ENCODE measurements at places on chromosomes 1 and 21.

DNA sequence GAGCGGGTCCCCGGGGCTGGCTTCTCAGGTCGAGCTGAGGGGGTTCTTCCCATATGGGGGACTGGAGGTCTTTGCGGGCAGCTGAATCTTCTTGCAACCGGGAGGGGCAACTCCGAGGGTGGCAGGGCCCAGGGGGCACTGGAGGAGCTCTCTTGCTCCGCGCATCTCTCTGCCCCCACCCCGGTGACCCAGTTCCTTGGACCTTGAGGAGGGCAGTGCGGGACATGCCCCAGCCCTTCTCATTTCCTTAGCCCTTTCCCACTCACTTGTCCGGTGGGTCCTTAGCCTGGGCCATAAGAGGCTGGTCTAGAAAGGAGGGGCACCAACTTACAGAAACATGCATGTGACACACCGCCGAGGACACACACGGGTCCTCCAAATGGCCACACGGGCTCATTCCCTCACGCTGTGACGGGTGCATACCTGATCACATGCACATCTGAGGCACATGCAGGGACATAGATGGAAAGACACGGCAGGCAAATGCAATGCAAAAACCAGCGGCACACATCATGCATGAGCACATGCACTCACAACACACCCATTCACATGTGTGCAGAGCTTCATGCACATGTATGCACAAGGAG lies 630 bp downstream of the HPCA start:
- H3K36me3 ChIP-seq = no peaks in the 10 kb centered on the region
- no peak for DNase-seq
- peaks cover 74% of the 10 kb centered on the region for H3K27me3 ChIP-seq

GRCh38 chr1:43540653-43541071 lies 10.0 kb downstream of the PTPRF start:
- H3K27me3 ChIP-seq = no peaks in the 10 kb centered on the region
- peaks cover 2% of the 10 kb centered on the region for H3K36me3 ChIP-seq
- no peak overlapping the region for H3K27ac ChIP-seq
- H3K4me3 ChIP-seq = no peak overlapping the region
- no peaks in the 10 kb centered on the region for H3K4me1 ChIP-seq
- DNase-seq = no peak

DNA sequence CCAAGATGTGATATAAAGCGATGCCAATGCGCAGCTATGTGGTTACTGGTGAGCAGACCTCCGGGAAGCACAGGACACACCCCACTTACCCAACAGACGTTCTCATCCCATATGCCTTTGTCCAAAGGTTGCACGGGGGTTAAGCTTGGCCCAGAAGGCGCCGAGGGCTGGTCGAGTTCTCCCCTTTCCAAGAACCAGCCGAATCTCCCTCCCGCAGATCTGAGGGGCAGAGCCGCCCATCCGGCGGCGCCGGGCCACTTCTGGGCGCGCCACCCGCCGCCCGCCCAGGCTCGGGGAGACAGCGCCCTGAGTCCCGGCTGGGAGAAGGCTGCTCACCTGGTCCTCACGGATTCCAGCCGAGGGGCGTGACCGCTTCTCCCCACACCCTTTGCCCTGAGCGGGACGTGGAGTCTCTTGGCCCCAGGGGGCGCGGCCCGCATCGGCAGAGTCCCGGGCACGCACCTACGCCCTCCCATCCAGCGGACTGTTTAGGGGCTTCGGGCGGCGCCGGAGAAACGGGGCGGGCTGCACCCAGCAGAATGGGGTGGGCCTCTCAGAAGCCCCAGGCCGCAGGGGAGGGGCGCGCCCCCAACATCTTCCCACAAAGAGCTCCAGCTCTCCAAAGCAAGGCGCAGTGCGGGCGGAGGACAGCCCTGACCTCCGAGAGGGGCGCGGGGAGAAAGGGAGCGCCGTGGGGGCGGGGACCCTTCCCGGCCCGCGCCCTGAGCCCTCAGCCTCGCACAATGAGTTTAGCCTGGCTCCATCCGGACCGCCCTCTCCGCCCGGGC lies 615 bp downstream of the GPR161 start:
- H3K4me1 ChIP-seq = peaks cover 12% of the 10 kb centered on the region
- H3K36me3 ChIP-seq = no peaks in the 10 kb centered on the region

GRCh38 chr1:9406111-9406510 lies 113.4 kb downstream of the SPSB1 start:
- no peak overlapping the region for H3K27ac ChIP-seq
- no peak overlapping the region for H3K4me3 ChIP-seq
- H3K27me3 ChIP-seq = no peaks in the 10 kb centered on the region
- peaks cover 3% of the 10 kb centered on the region for H3K4me1 ChIP-seq

GRCh38 chr1:19439464-19440171 lies 45.7 kb downstream of the CAPZB start:
- peak overlapping the region; percentile 19 for H3K4me3 ChIP-seq
- peak overlapping the region; percentile 80 for H3K27ac ChIP-seq
- H3K4me1 ChIP-seq = peaks cover 85% of the 10 kb centered on the region
- H3K27me3 ChIP-seq = no peaks in the 10 kb centered on the region
- peaks cover 18% of the 10 kb centered on the region for H3K36me3 ChIP-seq

- peaks cover 32% of the 10 kb centered on the region for H3K4me1 ChIP-seq
- peak overlapping the region; percentile 94 for H3K27ac ChIP-seq
- no peak for DNase-seq
- H3K36me3 ChIP-seq = peaks cover 22% of the 10 kb centered on the region
- no peaks in the 10 kb centered on the region for H3K27me3 ChIP-seq
Measured at GRCh38 chr1:54200519-54200997, 591 bp downstream of the MRPL37 start.

GRCh38 chr1:161987872-161988271 lies 35.8 kb downstream of the OLFML2B start:
- H3K27ac ChIP-seq = no peak overlapping the region
- H3K36me3 ChIP-seq = peaks cover 6% of the 10 kb centered on the region
- H3K27me3 ChIP-seq = peaks cover 64% of the 10 kb centered on the region
- no peak overlapping the region for H3K4me3 ChIP-seq

GRCh38 chr1:85864727-85865126 lies 156.5 kb upstream of the ZNHIT6 start:
- no peak overlapping the region for H3K4me3 ChIP-seq
- no peaks in the 10 kb centered on the region for H3K27me3 ChIP-seq
- DNase-seq = no peak
- no peak overlapping the region for H3K27ac ChIP-seq
- no peaks in the 10 kb centered on the region for H3K4me1 ChIP-seq
- H3K36me3 ChIP-seq = no peaks in the 10 kb centered on the region

GRCh38 chr1:56017336-56017735 lies 562.0 kb downstream of the PLPP3 start:
- H3K4me1 ChIP-seq = no peaks in the 10 kb centered on the region
- no peaks in the 10 kb centered on the region for H3K27me3 ChIP-seq
- no peaks in the 10 kb centered on the region for H3K36me3 ChIP-seq
- H3K4me3 ChIP-seq = no peak overlapping the region
- DNase-seq = no peak
- H3K27ac ChIP-seq = no peak overlapping the region

DNA sequence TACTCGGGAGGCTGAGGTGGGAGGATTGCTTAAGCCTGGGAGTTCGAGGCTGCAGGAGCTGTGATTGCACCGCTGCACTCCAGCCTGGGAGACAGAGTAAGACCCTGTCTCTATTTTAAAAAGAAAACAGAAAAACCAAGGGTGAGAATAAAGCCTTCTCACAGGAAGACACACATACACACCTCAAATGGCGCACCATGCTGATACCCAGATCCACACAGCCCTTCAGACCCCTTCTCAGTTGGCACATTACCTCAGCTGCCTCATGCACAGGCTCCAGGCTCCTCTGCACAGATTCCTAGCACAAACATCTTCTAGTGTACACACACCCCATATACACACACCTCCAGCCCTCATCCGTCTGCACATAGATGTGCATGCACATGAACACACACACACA lies 7.9 kb downstream of the FGR start:
- peaks cover 50% of the 10 kb centered on the region for H3K4me1 ChIP-seq
- no peaks in the 10 kb centered on the region for H3K27me3 ChIP-seq
- peaks cover 12% of the 10 kb centered on the region for H3K36me3 ChIP-seq
- DNase-seq = no peak
- no peak overlapping the region for H3K4me3 ChIP-seq

GRCh38 chr1:87744056-87744455 lies 415.4 kb downstream of the LMO4 start:
- no peak overlapping the region for H3K4me3 ChIP-seq
- no peak for DNase-seq
- H3K36me3 ChIP-seq = no peaks in the 10 kb centered on the region
- H3K4me1 ChIP-seq = no peaks in the 10 kb centered on the region
- no peak overlapping the region for H3K27ac ChIP-seq

DNA sequence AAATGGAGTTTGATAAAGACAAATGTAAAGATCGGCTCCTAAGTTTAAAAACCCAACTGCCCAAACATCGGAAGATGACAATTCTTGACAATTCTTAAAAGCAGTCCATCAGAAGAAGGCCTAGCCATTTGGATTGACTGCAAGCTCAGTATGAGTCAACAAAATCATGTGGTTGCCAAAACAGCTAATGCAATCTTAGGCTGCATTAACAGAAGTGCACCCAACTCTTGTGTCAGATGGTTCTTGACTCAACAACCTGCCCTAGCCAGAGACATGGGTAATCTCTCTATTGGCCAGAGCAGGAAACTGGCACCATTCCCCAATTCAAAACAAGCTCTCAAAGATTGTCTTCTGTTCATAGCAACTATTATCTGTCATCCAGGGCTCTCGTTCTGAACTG lies 9.9 kb upstream of the NCF2 start:
- H3K27ac ChIP-seq = no peak overlapping the region
- no peaks in the 10 kb centered on the region for H3K36me3 ChIP-seq
- no peak for DNase-seq

DNA sequence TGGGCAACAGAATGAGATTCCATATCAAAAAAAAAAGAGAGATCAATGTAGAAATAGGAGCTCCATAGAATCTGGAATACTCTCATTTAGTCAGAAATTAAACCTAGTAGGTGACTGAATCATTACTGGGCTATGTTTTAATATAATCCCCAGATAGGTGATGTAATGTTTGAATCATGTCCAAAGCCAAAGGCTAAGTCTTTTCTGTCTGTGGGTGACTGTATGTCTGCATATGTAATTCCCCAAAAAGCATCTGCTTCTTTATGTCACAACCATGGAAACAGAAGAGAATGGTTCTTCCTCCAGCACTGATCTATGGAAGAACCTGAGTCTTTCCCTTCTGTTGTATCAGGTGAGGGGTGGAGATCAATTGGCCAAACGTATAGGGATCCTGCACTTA lies 5.8 kb downstream of the LAMC2 start:
- peaks cover 5% of the 10 kb centered on the region for H3K4me1 ChIP-seq
- H3K36me3 ChIP-seq = no peaks in the 10 kb centered on the region
- no peak for DNase-seq

DNA sequence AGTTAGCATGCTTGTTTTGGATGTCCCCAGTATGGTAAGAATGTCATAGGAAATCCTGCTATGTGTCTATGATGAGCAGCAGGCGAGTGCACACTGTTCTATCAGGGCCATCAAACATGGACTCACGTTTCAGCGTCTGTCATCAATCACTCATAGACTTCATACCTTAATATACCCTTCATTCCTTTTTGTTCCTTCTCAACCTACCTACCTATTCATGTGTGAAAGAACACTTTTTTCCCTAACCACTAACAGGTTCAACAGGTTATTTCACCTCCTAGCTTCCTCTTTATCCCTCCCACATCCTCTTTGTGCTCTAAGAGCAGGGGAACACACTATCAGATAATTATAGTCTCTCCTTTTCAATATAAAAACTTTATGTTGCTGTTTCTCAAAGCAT lies 300.6 kb downstream of the TM2D1 start:
- no peak for DNase-seq
- H3K36me3 ChIP-seq = no peaks in the 10 kb centered on the region
- no peaks in the 10 kb centered on the region for H3K27me3 ChIP-seq
- H3K27ac ChIP-seq = no peak overlapping the region
- peaks cover 2% of the 10 kb centered on the region for H3K4me1 ChIP-seq

DNA sequence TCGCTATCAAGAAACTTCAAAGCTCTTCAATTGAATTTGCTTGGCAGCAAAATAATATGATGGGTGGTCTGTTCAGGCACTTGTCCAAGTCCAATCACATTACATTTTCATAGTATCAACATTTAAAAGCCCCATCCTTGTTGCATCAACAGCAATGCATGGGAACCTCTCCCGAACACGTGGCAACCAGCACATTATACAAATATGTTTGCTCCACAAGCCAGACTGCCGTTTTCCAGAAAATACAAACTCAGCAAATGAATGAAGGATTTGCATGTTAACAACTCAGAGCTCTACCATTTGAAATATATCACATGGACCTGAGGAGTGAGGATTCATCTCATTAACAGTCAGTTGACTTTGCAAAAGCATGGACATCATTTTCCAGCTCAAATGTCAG lies 20.0 kb upstream of the LYPLAL1 start:
- DNase-seq = no peak
- peaks cover 24% of the 10 kb centered on the region for H3K27me3 ChIP-seq
- no peaks in the 10 kb centered on the region for H3K4me1 ChIP-seq
- H3K36me3 ChIP-seq = no peaks in the 10 kb centered on the region

DNA sequence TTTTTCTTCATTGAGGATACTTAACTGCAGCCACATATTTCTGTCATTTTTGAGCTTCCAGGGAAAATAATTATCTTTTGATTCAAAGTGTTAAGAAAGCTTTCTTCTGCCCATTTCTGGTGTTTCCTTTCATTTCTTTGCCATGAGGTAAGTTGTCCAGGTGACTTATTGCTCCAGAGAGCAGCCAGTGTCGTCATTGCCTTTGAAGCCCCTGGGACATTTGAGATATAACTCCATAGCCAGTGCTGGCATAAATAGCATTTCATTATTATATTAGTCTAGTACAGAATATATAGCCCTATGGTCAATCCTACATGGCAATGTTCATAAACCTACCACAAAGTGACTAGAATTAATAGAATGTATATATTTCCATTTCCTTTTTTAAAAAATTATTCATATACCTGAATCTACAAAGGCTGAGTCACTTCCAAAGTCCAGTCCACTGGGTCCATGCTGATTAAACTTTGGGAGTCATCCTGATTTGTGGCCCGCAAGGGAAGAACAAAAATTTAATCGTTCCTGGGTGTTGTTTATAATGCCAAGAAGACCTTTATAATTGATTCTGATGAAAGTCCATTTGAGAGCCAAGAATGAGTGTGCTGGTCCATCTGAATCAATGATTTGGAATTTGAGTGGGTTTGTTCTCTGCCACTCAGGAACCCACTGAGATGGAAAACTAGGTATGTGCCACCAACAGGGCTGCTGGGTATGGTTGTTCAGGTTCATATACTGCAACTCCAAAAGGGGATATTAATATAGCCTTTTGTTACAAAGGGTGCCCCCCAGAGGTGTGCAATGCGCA lies 221.8 kb upstream of the PLXNA2 start:
- no peak for DNase-seq
- no peaks in the 10 kb centered on the region for H3K4me1 ChIP-seq
- H3K27me3 ChIP-seq = no peaks in the 10 kb centered on the region
- H3K36me3 ChIP-seq = no peaks in the 10 kb centered on the region
- H3K27ac ChIP-seq = no peak overlapping the region

GRCh38 chr1:17274186-17275170 lies 25.6 kb downstream of the PADI3 start:
- no peaks in the 10 kb centered on the region for H3K4me1 ChIP-seq
- DNase-seq = no peak
- H3K27me3 ChIP-seq = peaks cover 11% of the 10 kb centered on the region
- H3K27ac ChIP-seq = no peak overlapping the region
